KBM-7 (cell line): ENCODE measurements at places on chromosomes 12 and 14.

DNA sequence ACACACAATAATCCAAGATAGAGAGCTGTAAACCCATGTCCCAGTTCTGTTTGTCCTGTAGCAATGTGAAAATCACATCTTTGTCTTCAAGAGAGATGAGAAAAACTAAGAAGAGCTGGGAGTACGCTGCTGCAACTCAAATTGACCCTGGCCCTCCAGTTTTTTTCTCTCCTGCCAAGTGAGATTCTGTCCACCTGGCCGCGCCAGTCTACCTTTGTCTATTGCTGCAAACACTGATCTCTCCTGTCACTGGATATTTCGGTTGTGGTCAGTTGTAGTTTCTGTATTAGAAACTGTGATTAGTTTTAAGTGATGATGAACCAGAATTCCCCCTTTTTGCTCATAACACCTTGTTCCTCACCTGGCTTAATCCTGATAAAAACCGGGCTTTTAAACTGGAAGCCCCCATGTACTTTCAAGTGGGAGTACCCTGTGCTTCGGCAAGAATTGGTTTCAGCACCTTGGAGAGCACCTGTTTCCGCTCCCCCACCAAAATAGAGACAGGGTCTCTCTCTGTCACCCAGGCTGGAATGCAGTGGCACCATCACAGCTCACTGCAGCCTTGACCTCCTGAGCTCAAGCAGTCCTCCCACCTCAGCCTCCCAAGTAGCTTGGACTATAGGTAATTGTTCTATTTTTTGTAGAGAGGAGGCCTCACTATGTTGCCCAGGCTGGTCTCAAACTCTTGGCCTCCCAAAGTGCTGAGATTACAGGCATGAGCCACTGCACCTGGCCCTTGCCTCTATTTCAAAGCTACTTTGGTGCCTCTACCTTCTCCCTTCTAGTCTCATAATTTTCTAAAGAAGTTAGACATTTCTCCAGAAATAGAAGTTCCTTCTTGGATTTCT is 156.8 kb downstream of the PHETA1 start:
- DNase-seq: peak; percentile 27

- DNase-seq: no peak
Observed at GRCh38 chr14:101084436-101084826, 180.9 kb upstream of the RTL1 start.

- no peak for DNase-seq
Observed at GRCh38 chr14:98754343-98755020, 517.5 kb downstream of the BCL11B start.

DNA sequence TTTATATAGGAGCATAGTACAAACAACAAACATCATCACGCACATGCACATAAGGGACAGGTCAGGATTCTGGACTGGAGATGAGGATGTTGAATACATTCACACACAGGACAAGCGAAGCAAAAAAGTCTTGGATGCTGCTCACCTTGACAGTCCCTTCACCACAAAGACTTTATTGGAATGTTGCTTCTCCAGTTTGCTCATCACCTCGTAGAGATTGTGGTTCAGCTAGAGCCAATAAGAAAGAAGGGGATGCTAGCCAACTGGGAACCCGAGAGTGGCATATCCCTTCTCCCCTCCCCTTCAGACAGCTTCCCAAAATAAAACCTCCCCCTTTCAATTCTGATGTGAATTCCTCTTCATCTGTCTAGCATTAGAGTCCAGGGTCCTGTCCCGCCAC is 25.4 kb upstream of the SMAGP start:
- DNase-seq: no peak

DNA sequence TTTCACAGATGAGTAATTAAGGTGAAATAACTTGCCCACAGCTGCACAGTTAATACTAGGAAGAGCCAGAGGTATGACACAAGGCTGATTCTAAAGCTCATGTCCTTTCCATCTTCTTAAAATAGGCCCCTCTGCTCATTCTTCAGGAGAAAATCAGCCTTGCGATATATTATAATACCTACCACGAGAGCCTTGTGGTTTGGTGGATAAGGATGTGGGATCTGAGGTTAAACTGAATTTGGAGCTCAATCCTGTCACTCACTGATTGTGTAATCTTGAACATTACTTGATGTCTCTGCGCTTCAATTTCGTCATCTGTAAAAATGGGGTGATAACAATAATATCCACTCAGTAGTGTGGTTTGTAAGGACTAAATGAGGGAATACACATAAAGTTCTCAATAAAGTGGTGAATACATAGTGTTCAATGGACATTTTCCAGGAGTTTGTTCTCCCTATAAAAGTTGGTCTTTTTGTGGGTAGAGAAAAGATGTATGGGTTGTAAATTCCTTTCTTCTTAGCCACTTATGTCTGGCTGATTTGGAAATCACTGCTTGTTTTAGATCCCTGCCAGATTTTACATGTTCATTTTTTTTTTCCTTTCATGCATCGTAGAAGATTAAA is 25.1 kb upstream of the ATP2B1 start:
- DNase-seq: peak; percentile 93

DNA sequence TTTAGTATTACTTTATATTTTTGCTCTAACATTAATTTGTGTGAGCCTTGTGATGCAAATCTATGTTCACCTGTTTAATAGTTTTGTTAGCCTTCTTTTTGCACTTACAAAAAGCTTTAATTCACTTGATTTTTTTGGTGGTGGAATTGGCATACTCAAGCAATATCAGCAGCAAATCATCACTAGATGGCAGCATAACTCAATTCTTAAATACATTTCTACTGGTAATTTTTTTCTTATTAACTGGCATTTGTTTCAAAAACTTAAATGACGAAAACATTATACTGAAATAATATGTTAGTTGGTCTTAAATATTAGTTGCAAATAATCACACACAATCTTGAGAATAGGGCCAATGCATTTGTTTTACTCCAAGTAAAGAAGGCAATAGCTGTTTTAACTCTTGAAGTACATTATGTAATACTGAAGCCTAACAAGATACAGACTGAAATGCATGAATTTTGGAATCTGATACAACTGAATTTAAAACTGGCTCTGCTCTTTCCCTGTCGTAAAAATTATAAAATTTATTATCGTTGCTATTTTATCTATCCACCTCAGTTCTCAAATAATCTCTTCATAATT is 151.5 kb downstream of the ATXN7L3B start:
- DNase-seq: peak; percentile 63

DNA sequence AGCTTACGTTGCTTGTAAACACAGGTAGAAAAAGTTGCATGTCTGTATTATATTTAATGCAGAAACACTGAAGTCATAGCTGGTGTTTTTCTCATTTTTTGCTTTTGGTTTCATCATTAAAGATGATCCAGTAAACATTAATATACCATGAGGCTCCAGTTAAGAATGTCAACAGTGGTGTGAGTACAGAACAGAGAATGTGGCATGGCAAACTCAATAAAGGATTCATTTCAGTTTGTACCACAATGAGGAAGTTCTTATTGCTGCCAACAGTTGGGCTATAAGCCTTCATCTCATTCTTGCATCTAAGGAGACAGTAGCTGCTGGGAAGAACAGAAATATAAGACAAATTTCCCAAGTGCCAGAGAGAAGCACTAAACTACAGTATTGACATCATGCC is 72.1 kb upstream of the ST8SIA1 start:
- DNase-seq: peak; percentile 3

GRCh38 chr14:60349663-60350365 is 100.8 kb downstream of the PPM1A start:
- peak; percentile 50 for DNase-seq

- no peak for DNase-seq
Observed at GRCh38 chr14:99749763-99750715, 43.2 kb upstream of the EML1 start.

- no peak for DNase-seq
Observed at GRCh38 chr12:83896416-83896815, 1016.2 kb downstream of the SLC6A15 start.

GRCh38 chr12:44088647-44089046 is 252.8 kb downstream of the TMEM117 start:
- DNase-seq: no peak

GRCh38 chr12:47717443-47718193 is 7.7 kb downstream of the ENDOU start:
- peak; percentile 93 for DNase-seq

- no peak for DNase-seq
Observed at GRCh38 chr12:112164011-112164660, 38.8 kb downstream of the TRAFD1 start.

GRCh38 chr12:117882603-117883184 is 86.1 kb downstream of the KSR2 start:
- no peak for DNase-seq

GRCh38 chr12:54262403-54262925 is 17.5 kb downstream of the CBX5 start:
- DNase-seq: peak; percentile 51

DNA sequence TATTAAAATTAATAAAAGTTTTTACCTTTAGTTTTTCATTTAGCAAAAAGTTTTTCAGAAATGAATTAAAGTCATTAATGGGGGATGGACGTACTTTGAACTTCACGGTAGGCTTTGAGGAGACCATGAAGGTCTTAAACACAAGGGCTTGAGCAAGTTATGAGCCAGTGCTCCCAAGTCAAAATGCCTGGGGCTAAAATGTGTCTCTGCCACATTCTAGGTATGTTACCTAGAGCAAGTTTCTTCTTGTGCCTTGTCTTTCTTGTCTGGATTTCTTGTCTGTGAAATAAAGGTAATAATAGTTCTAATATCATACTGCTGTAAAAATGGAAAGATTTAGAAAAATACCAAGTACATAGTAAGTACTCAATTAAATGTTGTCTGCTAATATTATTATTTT is 132.7 kb upstream of the USP15 start:
- DNase-seq: no peak

GRCh38 chr14:96817750-96818666 is 20.8 kb downstream of the VRK1 start:
- DNase-seq: no peak

- DNase-seq: no peak
Observed at GRCh38 chr14:101797856-101798255, 36.3 kb downstream of the PPP2R5C start.

- no peak for DNase-seq
Observed at GRCh38 chr12:52231305-52232202, 1.5 kb upstream of the KRT7 start.

GRCh38 chr14:71355324-71356201 is 448.3 kb downstream of the PCNX1 start:
- no peak for DNase-seq

DNA sequence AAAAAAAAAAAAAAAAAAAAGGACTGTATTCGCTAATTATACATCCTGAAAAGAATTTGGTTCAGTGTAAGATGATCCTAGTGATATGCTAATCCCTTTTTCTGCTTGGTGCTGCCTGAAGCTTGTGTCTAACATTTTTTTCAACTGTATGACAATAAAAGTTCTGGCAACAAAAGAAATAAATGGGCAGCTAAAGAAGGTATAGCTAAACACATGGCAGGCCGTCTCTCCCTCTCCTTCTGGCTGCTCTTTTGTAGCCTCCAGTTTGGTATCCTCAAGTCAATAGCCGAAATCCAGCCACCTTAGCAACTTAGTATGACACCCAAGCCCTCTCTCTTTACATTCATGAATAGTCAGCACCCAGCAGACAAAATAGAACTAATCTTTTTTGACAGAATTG is 198.3 kb upstream of the OTX2 start:
- peak; percentile 0 for DNase-seq

DNA sequence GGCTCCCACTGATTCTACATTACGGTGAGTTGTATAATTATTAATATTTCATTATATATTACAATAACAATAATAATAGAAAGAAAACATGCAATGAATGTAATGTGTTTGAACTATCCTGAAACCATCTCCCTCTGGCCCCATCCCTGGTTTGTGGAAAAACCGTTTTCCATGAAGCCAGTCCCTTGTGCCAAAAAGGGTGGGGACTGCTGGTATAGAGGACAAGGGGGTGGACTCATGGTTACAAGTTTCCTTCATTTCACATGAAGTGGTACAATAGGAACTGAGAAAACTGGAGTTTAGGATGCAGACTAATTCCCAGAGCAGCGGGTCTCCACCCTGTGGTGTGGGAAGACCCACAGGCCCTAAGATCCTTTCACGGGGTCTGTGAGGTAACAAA is 3.0 kb upstream of the C1RL start:
- DNase-seq: no peak

- DNase-seq: no peak
Observed at GRCh38 chr12:30959110-30959710, 32.7 kb downstream of the TSPAN11 start.

DNA sequence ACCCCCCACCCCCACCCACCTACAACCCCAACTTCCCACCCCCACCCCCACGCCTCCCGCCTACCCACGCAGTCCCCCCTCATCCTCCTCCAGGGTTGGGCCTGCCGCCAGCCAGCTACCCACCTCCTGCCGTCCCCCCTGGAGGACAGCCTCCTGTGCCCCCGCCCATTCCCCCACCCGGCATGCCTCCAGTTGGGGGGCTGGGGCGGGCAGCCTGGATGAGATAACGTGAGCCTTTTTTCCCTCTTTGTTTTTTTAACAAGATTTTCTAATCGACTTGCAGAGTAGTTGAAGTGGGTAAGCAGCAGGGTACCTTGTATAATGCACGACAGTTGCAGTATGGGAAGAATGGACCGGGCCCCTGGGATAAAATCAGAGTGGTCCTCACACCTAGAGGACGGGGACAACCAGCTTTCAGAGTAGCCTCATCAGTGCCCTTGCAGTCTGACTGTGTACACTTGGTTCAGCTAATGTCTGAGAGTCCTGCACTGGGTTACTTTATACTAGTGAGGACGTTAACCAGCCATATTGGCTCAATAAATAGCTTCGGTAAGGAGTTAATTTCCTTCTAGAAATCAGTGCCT is 29.4 kb downstream of the CCNK start:
- no peak for DNase-seq

DNA sequence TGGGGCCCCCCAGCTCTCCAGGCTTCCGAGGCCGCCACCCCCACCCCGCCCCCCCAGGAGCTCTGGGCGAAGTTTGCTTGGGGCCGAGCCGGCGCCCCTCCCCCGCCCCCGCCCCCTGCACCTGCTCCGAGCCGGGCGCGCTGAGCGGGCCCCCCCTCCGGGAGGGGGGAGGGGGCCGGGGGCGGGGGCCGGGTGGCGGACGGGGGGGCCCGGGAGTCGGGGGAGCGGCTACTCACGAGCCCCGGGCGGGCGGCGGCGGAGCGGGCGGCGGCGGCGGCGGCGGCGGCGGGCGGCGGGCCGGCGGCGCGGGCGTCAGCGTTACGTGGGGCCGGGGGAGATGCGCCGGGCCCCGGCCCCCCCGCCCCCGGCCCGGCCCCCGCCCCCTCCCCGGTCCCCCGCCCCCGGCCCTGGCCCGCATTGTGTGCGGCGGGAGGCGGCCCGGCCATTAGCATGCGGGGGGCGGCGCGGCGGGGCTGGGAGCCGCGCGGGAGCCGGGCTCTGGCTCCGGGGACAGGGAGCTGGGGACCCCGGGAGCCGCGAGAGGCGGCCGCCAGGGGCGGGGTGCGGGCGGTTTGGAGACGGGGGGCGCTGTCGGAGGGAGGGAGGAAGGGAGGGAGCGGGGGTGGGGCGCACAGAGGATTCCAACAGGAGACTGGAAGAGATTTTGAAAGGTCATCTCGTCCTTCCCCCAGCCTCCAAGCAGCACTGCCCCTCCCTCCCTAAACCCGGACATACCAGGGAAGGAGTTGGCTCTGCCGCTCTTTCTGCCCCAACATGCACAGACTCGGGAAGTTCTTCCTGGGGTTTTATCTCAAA is at the start of gene ZNF219:
TSS of gene ZNF219 (minus strand) at position 580 of the 816 bp plus-strand sequence. CDS start 5,064 bp downstream, outside the sequence.
- peak; percentile 40 for DNase-seq

DNA sequence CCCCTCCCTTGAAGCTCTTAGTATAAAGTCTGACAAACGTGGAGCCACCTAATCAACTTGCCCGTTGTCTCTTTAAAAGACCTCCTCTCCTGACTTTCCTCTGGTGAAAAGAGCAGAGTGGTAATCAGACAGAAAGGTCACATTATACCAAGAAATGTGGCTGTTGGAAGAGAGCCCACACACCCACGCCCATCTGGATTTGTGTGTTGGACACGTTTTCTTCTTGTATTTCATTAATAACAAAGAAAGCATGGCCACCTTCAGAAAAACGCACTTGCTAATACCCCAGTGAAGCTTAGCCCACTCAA is 41.3 kb downstream of the CCDC60 start:
- DNase-seq: no peak
